NCI-H1048 (cell line): ENCODE measurements at places on chromosomes 11 and 22.

GRCh38 chr11:19670030-19670791 is 42.4 kb upstream of the NAV2 start:
- DNase-seq = no peak

DNA sequence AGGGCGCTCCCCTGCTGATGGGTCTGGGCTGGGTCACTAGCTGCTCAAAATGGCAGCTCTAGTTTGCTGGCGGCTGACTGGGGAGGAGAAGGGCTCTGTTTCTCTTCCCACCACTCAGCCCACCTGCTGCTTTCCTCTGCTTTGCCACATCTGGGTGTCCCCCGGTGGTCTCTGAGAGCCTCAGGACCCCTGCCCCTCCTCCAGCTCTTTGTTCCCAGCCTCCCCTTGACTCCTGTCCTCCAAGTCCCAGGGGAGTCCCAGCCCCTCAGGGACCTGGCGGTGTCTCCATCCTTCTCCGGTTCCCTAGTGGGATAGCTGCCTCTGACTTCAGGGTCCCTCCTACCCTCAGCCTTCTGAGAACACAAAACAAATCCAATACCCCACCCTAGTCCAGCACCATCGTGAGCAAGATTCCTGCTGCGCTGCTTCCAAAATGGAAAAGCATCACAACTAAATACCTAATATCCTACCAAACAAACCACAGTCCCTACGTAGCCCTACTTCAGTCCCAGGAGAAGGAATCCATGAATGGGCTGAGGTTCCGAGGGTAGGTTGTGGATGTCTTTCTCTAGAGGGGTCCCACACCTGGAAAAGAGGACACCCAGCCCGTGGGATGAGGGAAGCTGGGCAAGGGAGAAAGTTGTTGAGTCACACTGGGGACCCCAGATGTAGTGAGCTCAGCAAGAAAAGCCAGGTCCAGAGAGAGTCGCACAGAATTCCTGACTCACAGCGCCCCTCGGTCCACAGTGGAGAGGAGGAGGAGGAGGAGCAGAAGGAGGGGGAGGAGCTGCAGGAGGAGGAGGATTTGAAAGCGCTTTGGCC is 45.0 kb upstream of the NNMT start:
- DNase-seq = no peak

DNA sequence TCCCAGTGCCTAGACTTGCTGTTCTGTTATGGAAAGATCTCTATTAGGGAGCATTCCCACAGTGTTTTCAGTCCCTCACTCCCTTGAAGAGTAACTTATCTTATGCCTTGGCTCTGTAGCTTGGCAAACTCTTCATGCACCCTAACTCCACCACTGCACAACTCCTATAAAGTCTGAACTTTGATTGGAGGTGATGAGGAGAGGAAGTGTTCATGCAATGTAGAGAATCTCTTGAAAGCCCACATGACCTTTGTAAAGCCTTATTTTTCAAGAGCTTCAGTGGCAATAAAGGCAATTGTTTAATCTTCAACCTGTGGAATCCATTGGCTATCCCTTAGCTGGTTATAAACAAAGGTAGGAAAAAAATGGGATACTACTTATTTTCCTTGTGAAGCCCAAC is 176.2 kb downstream of the ETS1 start:
- no peak for DNase-seq

- DNase-seq = no peak
Measured at GRCh38 chr11:5042091-5042490, 4.2 kb upstream of the OR52J3 start.

- no peak for DNase-seq
Measured at GRCh38 chr11:37811349-37811748, 1213.3 kb upstream of the RAG2 start.

DNA sequence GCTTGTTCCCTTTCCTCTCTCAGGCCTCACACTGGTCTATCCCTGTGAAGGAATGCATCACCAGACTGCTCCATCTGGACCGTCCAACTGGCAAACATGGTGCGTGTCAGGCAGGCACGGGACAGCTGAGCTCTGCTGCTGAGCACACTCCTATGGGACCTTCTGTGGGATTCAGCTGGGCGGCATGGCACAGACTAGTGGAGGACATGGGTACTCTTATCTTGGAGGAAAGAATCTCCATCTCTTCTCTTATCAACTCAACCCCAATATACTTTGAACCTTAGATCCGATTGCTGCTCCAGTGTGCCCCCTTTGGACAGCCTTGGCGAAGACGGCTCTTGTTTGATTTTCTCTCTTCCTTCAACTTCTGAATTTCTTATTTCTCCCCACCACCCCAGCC is 593.6 kb downstream of the ETS1 start:
- no peak for DNase-seq

DNA sequence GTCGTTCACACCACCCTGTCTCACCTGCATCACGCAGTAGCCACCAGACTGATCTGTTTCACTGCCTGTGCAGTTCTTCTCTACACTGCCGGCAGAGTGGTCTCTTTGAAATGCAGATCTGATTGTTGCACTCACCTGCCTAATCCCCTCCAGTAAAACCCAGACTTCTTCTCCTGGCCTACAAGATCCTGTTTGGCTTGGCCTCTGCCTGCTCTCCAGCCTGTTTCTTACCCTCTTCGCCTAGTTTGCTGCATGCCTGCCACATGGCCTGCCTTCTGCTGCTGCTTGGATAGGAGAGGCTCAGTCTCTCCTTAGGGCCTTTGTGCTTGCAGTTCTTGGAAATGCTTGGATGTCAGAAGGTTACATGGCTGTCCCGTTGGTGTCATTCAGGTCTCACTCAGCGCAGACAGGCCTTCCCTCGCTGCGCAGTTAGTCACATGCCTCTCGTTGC is 42.0 kb downstream of the PACS1 start:
- no peak for DNase-seq

DNA sequence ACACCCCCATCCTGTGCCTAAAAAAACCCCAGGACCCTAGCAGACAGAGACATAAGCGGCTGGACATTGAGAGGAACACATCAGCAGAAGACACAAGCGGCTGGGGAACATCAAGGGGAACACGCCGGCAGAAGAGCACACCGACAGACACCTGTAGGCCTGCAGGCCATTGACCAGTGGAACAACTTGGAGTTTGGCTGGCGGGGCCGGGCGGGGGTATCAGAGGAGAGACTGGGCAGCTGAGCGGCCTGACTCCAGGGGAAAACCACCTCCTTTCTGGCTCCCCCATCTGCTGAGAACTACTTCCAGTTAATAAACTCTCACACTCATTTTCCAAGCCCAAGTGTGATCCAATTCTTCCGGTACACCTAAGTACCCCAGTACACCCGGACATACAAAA is 264.7 kb upstream of the ISX start:
- no peak for DNase-seq

- DNase-seq = no peak
Measured at GRCh38 chr11:78219493-78220217, 30.9 kb downstream of the USP35 start.

- DNase-seq = no peak
Measured at GRCh38 chr22:31286360-31287255, 5.7 kb downstream of the PIK3IP1 start.

DNA sequence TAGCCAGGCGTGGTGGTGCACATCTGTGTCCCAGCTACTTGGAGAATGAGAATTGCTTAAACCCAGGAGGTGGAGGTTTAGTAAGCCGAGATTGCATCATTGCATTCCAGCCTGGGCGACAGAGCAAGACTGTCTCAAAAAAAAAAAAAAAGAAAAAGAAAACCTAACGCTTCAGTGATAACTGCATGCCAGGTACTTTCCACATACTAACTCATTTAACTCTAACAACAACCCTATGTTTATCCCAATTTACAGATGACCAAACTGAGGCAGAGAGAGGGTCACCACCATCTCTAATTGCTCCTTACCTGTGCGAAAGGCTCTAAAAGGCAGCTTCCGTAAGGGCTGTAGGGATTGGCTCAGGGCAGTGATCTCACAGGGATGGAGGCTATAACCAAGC is 11.6 kb downstream of the PISD start:
- no peak for DNase-seq

- DNase-seq = no peak
Measured at GRCh38 chr11:35969089-35970042, 25.5 kb downstream of the LDLRAD3 start.

DNA sequence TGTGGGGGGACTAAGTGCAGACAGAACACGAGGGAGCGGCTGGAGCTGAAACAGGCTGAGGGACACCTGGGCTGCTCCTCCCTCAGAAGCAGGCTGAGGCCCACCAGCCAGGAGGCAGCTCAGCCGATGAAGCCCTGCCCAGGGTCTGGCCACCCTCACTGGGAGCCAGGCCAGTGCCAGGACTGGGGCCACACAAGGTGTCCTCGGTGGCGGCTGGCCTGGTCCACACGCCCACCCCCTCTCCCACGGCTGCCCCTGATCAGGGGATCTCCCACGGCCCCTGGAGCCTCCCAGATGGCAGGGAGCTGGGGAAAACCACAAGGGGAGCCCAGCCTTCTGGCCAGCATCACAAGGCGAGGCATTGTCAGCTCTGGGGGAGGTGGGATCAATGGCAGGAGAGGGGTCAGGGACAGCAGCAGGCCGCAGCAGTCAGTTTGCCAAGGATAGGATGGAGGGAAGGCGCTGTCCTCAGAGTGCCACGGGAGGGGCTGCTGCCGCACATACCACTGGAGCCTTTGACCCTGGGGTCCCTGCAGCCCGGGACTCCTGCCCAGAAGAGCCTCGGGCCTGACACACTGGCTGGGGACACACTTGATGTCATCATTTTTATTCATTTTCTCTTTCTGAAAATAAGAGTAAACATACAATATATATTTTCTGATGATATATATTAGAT is 11.7 kb upstream of the RASL10A start:
- no peak for DNase-seq

DNA sequence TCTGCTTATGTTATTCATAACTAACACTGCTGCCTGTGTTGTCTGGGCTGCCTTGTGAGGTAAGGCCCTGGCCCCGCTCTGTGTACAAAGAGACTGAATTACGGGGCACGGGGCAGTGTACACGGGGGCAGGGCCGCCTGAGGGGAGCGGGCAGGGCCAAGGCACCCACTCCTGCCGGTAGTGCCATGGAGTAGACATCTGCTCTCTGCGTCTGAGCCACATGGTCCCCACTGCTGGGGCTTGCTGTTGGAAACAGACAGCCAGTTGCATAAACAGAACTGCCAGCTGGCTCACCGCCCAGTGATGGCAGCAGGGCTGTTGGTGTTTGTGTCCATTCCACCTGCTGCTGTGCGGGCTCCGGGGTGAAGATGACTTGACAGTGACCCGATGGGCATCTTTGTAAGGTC is 19.8 kb downstream of the FAM118A start:
- DNase-seq = no peak

DNA sequence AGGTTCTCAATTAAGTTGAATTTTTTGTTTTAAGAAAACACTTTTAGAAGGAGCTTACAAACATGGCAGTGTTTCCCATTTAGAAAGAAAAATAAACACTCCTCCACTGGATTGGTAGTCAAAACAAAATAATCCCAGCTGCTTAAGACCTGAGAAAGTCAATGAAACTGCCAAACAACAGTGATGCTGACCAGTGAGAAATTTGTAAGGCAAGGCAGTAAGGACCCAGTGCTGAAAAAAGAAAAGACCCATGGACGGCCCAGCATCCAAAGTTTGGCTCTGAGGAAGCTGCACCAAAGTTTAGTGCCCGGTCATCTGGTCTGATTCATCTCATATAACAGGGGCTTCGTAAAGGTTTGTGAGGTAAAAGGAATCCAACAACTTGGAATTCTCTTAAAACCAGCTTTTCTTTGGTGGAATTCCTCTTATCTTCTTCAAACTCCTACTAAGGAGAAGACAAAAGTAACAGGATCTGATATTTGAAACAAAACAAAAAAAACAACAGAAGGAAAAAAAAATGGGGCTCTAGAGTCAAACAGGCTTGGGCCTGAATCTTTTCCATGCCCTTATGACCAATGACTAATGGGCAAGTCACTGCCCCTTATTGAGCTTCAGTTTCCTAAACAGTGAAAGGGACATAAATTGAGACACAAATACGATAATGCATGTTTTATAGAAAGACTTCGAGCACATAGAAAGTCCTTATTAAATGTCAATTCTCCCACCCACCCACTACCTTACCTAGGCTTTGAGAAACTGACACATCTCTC is 383.0 kb upstream of the NARS2 start:
- DNase-seq = no peak

- DNase-seq = no peak
Measured at GRCh38 chr11:93740031-93740729, 1.1 kb downstream of the TAF1D start.

- DNase-seq = no peak
Measured at GRCh38 chr11:70603114-70603755, 204.9 kb downstream of the CTTN start.

DNA sequence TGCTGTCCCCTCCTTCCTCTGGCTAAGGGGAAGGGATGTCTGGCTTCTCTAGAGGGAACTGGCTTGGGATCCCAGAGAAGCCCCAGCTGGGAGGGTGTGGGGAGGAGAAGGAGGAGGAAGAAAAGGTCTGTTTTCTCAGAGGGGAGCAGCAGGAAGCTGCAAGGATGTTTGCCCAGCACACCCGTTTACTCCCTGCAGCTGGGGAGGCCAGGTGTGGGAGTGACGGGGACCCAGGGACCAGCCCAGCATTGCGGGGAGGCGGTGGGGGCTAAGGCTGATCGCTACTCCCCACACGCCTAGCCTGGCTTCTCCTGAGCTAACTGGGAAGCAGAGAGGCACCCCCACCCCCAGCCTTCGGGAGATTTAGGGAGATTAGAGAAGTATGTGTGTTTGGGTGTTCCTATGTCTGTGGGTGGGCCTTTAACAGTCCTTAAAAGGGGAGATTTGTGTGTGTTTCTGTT is 3.9 kb downstream of the CREB3L1 start:
- DNase-seq = no peak

GRCh38 chr11:11993839-11994238 is 14.6 kb downstream of the DKK3 start:
- DNase-seq = no peak
